Activated CD4-positive, alpha-beta T cell treated with anti-CD3 and anti-CD28 coated beads, Interleukin-2, amount 10 ng/mL, durations not matched to agents 24 days and 14 days (primary cell): ENCODE measurements at places on chromosomes 7 and 10.

DNA sequence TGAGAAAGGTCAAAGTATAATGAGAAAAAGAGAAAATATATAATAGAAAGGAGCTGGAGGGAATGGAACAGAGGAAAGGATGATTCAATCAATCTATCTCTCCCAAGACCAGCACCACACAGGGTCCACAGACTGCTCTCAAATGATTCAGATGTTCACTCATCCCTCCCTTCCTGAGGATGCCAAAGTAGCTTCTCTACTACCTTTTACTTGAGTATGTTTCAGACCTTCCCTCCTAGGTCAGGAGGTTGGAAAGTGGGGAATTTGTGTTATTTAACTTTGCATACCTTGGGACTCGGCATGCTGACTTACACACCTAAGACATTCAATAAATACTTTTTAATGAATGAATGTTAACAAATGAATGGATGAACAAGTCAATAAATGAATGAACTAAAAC lies 30.6 kb downstream of the CPVL start:
- no peak for DNase-seq

DNA sequence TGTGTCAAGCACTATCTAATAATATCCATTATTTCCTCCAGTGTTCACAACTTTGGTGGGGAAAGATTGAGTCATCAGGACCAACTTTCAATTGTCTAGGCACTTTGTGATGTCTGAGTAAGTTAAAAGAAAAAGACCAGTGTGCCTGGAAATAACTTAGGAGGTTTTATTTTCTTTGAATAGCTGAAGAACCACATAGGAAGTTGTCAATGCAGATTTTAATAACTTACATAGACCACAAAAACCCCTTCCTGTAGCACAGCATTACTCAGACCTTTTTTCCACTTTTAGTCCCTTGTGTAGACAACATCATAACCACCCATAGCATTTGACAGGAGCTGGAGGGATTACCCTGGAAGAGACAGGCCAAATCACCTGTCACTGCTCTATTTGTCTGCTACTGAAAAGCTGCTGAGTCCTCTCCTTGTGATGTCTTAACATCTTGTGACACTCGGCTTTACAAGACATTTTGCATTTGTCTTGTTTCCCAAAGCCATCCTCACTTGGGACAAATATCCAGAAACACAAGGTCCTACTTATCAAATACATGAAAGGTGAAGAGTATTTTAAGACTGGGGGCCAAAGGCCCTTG lies 241.5 kb upstream of the PTER start:
- DNase-seq, result peak; percentile 65

GRCh38 chr7:30396389-30396788 lies 82.2 kb downstream of the NOD1 start:
- DNase-seq, result no peak

DNA sequence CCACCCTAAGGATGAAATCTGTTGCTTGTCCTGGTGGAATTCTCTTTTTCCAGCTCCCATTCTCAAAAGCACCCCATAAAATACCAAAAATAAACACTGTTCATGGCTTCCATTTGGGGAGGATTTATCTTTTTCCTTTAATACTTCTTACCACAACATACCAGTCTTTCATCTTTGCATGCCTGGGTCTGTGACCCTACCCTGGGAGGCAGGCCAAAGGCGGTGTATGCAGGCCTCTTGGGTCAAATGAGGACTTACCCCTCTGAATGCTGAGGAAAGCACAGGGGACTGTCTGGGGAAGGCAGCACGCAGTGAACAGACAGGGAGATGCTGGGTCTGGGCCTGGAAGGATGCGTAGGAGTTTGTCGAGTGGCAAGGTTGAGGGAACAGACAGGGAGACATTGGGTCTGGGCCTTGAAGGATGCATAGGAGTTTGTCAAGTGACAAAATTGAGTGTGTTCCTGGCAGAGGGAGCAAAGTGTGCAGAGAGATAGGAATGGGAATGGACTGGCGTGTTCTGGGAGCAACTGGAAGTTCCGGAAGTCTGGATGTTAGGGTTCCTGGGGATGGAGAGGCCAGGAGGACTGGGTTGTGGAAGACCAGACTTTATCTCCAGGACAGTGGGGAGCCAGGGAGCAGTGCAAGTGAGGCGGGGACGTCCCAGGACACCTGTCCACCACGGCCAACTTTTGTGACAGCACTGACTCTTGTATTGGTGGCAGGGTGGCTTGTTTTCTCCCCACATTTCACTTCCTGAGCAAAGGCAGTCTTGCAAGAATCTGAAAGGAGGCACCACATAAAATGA lies 40.8 kb downstream of the MYL10 start:
- DNase-seq, result no peak

GRCh38 chr7:80136261-80137055 lies 1.8 kb downstream of the GNAI1 start:
- DNase-seq, result no peak

DNA sequence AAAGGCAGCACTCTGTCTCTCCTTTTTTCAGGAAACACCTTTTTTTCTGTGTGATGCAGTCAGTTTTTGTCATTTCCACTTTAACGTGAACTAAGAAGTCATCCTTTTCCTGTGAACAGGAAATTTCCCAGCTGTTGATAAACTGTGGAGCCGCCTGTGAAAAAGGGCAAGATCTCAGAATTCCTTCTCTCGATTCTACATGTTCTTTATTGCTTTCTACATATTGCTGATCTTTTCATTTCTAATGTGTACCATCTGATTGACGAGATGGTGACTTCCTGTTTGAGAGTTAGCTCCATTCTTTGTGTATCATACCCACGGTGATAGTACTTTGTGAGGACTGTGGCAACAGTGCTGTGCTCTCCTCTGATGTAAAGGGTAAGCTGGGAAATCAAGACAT lies 50.4 kb downstream of the ADD3 start:
- no peak for DNase-seq

DNA sequence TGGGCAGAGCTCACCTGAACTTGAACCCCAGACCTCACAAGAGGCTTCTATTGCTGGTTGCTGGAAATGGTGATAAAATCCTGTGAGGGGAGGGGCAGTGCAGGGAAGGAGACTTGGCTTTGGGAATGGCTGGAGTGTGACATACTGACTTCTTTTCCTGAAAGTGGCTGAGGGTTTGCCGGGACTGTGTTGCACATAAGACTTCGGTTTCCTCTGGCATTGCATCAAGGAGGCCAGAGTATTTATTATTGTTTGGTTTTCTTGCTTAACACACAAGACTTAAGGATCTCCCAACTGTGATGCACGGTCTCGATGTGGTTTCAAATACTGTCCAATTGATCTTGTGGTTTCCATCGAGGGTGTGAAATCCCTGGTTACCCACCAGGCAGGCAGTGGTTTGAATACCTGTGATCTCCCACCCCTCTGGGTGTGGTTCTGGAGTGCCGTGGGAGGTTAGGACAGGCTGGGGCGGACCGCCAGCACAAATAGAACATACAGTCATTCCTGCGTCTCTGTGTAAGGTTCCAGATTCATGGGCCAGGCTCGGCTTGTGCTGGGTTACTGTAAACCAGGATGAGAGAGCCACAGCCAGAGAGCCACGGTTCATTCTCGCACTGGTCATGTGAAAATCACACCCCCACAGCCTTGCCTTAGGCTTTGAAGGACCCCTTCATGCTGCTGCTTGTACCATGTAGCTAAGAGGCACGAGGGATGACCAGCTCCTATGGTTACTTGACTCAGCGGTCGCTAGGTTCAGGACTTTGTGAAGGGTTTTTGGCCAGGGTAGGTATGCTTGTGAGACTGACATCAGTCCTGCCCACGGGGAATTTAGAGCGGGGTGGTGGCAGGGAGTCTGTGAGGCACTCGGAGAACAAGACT lies 39.2 kb downstream of the WBP1L start:
- DNase-seq, result no peak

DNA sequence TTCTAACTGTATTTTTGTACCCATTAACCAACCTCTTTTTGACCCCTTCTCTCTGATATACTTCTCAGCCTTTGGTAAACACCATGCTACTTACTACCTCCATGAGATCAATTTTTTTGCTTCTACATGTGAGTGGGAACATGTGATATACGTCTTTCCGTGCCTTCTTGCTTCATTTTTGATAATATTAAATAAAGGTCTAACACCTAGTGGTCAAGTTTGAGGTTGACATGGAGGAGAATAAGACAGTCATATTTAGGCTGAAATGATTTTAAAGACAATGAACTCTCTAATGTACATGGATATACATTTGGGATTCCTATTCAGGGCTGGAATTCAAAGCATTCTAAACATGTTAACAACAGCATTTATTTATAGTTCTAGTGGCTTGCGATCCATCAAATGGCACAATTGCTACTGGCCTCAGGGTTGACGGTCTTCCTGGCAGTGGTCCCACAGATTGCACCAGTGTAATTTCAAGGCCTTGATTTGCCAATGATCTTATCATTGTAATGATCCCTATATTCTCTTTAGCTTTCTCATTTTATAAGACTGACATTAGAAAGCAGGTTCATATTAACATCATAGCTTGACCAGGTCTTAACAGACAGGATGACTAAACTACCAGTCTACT lies 315.9 kb upstream of the ETV1 start:
- no peak for DNase-seq

DNA sequence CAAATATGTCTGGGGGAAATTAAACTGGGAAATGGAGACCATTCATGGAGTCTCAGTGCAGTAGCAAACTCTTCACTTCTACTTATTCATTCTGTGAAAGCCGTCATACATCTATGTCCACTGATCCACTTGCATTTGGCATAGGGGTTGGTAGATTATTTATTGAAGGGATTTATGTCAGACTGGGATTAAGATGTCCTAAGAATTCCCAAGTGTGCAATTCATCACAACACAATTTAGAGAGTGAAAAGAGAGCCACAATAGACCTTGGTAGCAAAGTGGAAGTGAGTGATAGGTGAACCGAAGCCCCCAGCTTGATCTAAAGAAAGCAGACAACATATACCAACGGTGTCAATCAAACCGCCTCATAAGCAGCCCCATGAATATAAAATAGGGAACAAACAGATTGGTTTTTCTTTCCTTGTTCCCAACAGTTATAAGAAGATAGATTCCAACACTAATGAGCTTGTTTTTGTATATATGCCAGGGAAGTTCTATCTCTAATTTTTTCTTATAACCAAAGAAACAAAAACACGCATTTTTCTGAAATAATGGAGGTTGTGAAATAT lies 234.3 kb downstream of the CACNA2D1 start:
- no peak for DNase-seq

DNA sequence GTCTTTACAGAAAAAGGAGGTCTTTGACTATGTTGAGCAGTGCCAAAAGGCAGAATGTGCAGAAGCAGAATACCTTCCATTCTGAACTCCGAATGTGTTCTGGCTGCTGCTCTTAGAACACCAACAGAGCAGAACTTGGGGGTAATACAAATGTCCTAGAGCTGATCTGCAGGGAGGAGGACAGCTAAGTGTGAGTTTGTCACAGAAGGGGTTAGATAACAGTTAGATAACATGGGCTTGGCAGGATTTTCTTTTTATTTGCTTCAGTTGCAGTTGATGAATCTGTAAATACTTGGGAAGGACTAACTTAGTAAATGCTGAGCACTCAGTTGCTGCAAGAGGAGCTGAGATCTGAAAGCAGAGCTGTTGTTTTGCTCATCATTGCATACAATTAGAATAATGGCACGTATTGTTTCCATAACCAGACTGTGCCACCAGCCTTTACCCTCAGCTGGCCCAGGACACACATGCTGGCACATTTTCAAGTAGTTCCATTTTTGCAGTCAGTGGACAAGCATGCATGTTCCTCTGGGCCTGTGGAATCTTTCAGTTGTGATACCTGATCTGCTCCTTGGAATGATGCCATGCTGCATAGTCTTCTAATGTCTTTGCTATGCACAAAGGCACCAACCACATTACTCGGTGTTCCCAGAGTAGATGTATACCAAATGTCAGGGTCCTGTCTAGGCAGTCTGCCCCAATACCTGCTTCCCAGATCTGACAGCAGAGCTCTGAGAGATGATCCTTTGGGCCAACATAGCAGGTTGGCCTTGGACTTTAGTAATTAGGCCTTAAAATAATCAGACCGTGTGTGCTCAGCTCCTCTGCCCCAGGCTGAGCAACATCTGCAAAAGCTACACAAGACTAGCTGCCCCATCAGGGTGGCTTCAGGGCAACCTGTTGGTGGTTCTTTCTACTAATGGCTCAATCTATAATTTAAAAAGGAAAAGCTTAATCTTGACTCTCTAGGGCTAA lies 55.7 kb downstream of the GSDME start:
- no peak for DNase-seq

- DNase-seq, result no peak
Measured at GRCh38 chr7:94050046-94050445, 45.9 kb upstream of the BET1 start.

- DNase-seq, result no peak
Measured at GRCh38 chr10:104767745-104768144, 126.7 kb downstream of the SORCS3 start.

DNA sequence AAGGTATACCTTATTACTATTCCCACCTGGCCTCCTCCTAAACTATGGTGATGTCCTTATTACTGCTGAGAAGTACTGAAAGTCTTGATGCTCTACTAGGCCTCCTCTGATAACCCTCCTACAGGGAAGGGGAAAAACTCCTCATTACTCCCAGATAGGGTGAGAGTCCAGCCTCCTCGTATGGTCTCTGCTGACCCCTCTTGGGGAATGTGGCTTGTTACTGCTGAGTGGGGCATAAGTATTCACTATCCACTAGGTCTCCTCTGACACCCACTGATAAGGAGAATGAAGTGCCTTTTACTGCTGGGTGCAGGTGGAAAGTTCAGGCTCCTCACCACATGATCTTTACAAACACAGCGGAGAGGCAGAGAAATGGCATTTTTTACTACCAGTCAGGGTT lies 222.9 kb downstream of the CHRM2 start:
- no peak for DNase-seq

DNA sequence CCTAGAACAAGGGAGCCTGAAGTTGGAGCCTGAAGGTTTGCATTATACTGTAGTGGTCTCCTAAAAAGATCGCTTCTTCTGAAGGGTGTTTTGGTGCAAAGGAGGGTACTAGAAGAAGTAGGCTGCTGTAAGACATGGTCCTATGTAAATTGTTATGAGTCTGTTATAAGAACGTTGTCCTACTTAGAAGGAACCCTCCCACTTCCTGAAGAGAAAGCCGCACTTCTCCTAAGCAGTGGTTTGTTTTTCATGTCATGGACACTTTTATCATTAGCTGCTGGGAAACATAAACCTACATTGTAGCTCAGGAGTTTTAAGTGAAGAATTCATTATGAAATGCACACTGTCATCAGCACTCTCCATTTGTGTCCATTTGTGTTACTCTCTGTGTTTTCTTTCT lies 129.1 kb upstream of the ITGB1 start:
- no peak for DNase-seq

DNA sequence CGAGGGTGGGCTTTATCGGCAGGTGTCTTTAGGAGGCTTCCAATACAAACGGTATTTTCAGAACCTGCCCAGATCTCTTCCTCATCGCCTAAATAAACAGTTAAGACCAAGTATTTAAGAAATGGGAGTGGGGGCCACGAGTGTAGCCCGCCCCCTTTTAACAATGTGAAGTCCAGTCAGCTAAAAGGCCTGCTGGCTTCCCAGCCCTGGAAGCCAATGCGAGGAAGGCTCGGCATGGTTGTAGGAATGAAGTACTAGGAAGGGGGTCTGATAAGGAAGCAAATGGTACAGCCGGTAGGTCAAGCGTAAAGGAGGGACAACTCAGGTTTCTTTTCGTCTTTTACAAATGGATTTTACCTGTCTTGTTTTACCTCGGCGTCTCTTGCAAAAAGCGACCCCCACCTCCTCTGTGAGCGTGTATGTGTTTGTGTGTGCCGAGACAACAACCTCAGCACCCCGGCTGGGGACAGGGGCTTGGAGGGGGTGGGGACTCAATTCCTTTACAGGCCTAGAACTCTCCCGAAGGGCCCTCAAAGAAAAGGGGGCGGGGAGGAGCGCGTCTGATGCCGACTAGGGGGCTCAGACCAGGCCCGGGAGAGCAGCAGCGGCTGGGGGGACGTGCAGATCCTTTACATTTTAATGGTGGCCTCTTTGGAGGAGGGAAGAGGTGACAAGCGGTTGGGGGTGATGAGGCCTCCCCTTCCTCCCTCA lies 147.6 kb downstream of the GPR85 start:
- DNase-seq, result peak; percentile 78
